ENCODE measurements at places on chromosomes 2 and 18.

- DNase-seq: no peak
These were observed 368.9 kb upstream of the TNP1 start for GRCh38 chr2:217228732-217229131.

- no peak for DNase-seq
These were observed 99.2 kb downstream of the SOX11 start for GRCh38 chr2:5791371-5791770.

- DNase-seq: no peak
These were observed 14.7 kb upstream of the RAB1A start for GRCh38 chr2:65144571-65144970.

DNA sequence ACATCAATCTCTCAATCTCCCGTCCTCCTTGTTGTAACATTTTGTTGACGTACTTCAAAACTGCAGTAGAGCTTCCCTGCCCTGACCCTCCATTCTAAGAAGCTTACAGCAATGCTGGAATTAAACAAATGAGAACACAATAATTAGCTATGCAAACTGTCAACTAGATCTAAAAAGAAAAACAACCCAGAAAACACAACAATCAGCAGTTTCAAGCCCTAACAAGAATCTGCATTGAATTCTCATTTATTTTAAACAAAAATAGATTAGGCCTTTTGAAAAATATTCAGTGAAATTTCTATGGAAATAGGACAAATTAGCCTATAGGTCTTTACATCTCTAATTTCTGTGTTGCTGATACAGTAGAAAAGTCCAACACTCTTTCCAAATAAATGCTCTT, 807.0 kb upstream of the FSHR start:
- no peak for DNase-seq

Data from sigmoid colon (tissue), 7 donors.